Stimulated activated CD4-positive, alpha-beta T cell treated with anti-CD3 and anti-CD28 coated beads, Interleukin-4, amount 100 ng/mL, for 4 hours (primary cell): ENCODE measurements at places on chromosomes 5 and 9.

DNA sequence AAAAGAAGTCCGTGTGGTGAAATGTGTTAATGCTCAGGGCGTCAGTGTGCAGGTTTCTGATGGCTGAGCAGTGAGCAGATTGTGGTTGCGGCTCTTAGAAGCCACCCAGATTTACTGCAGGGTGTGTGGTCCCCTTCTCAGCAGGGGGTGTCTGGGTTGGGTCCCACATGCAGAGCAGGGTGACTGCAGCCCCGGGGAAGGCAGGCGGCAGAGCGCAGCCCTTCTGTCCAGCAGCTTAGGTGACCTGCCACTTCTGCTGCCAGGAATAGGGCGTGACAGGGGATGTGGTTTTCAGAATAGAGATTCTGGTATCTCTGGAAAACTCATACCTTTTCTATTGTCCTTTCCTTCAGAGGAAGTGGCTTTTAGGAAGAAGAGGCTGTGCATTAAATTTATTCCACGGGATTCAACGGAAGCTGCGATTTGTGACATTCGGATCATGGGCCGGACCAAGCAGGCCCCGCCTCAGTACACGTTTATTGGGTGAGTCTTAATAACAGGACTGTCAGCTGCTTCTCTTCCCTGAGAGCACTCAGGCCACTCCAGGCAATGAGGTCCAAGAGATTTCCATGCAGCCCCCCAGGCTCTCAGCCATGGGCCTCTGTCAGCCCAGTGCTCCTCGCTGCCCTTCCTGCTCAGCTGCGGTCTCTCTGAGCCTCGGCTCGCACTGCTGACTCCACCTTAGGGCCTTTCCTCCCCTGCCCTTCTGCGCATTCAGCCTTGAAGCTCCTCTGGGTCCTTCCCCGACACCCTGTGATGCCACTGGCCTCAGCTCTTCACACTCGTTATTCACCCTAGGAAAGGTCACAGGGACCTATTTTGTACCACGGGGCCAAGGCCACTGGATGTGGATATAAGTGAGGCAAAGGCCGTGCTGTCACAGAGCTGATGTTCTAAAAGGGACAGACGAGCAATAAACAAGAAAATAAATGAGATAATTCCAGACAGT lies 65.4 kb downstream of the MVB12B start:
- DNase-seq, result no peak

DNA sequence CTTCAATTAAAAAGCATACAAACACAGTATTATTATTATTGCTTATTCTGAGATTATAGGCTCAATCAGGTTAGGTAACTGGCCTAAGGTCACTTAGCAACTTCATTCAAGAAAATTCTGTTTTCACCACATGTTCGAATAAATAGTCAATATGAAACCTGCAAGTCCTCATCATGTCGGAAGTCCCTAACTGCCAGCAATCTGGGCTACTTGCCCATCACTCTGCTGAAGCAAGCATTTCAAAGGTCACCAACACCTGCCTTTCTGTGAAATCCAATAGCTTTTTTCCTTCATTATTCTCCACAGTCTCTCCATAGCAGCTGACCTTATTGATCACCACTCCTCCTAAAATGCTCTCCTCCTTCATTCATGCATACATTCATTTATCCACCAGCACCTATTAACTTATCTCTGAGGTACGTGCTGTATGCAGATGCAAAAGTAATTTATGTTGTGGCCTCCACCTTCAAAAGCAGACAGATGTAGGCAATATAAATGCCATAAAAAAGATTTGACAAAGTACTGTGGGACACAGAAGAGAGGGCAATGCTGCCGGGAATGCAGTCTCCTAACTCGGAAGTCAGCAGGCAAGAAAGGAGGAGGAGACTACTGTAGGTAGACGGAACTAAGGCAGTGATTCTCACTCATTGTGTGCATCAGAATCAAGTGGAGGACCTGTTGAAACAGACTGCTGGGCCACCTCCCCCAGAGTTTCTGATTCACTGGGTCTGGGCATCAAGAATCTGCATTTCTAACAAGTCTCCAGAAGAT lies 310.9 kb downstream of the BNC2 start:
- no peak for DNase-seq

- DNase-seq, result no peak
These were observed 87.3 kb downstream of the INVS start for GRCh38 chr9:100186356-100186755.

DNA sequence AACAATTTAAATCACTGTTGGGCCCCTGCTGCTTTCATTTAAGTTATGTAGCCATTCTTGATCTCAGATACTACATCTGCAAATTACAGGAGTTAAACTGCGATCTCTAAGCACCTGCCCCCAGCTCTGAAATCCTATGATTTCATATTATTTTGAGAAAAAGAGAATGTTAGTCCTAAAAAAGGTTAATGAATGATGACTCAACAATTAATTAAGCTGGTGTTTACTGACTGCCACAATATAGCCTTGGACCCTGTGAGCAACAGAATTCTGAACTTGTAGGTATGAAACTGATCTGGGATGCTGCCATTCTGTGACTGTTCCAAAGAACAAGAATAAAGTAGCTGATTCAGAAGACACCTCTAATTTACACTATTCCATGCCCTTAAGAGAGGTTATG lies 124.4 kb upstream of the FBXL7 start:
- no peak for DNase-seq

- DNase-seq, result no peak
These were observed 228.1 kb upstream of the PANK3 start for GRCh38 chr5:168807287-168807686.

DNA sequence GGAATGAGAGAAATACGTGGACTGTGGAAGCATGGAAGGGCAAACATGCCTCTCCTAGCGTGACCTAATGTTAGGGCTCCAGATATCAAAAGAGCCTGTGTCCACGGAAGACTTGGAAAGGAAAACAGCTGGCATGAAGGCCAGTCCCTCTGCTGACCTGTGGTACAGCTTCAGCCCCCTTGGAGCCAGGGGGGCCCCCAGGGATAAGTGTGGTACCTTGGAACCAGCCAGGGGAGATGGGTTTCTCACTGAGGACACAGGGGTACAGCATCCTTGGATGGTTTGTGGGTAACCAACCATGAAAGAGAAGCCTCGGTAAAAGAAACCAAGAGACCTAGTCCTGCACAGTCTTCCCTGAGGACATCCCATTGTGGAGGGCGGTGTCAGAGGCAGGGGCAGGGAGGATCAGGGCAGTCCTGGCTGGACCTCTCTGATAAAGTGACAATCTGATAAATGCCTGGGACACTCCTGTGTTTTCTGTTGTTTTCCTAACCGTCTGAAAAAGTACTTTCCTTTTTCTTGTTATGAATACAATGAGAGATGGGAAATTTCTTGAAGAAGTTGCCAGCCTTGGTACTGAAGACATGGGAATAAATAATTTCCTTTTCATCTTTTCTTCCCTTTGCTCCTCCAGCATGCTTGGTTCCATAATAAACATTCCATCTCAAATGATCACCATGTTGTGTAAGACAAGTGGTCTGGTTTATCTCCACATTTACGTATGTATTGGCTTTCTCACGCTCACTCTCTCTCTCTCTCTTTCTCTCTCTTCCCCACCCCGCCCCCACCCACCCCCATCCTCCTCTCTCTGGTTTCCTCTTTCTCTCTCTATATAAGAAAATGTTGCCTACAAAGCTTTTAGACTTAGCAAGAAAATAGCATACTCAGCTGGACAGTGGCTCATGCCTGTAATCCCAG lies 102.1 kb downstream of the SUSD1 start:
- no peak for DNase-seq

DNA sequence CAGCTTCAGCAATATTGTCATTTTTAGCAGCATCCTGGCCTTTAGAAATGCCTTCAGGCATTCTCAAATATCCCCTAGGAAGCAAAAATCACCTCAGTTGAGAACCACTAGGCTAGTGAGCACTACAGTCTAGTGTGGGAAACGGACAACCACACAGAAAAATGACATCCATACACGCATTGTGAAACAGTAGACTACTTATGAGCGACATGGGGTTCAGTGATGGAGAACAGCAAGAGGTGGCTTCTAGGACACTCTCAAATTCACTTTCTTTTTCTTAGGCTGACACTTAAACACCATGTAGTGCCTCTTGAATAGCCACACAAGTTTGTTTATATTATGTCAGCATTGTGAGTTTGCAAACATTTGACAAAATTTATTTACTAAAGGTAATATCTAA lies 203.0 kb downstream of the KDM4C start:
- no peak for DNase-seq

DNA sequence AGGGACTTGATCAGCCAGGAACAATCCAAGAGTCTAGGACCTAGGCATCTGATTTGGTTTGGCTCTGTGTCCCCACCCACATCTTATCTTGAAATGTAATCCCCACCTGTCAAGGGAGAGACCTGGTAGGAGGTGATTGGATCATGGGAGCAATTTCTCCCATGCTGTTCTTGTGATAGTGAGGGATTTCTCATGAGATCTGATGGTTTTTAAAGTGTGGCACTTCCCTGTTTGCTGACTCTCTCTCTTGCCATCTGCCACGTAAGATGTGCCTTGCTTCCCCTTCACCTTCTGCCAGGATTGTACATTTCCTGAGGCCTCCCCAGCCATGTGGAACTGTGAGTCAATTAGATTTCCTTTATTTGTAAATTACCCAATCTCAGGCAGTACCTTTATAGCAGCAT lies 201.7 kb upstream of the ACTBL2 start:
- no peak for DNase-seq

DNA sequence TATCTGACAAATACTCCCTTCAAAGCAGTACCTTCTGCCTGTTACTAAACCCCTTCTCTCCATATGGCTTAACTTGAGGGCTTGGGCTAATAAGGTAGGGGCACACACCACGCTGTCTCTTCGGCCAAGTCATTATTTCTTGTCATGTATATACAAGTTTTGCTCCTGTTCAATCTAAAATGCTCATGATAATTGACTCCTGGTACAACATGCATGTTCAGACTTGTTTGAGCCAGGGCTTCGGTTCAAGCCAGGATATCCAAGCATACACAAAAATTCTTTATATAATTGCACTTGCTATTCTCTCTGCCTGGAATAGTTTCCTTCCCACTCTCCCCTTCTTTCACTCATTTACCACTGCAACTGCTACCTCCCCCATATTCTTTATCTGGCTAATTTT lies 756.0 kb upstream of the C9orf72 start:
- DNase-seq, result no peak

GRCh38 chr9:38393128-38393796 lies 760 bp downstream of the ALDH1B1 start:
- no peak for DNase-seq

GRCh38 chr9:22237497-22238363 lies 208.9 kb upstream of the DMRTA1 start:
- no peak for DNase-seq

GRCh38 chr5:134139891-134140469 lies 25.5 kb downstream of the TCF7 start:
- DNase-seq, result no peak

DNA sequence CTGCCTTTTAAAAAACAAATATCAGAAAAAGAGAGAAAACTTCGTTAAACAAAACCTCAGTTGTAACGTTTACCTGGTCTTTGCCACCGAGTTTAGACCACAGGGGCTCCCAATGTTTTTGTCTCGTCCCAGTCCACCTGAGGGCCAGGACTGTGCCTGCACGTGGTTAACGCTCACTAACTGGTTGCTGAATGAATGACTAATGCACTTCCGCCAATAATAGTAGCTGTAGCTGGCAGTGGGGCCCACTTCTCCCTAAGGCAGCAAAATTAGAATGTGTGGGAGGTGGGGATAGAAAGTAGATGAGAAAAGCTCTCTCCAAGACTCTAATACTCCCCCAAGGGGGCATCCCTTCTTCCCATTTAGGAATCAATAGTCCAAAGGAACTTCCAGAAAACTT lies 29.1 kb upstream of the MED27 start:
- no peak for DNase-seq

- no peak for DNase-seq
These were observed 8.8 kb downstream of the LRRC14B start for GRCh38 chr5:199950-200645.

DNA sequence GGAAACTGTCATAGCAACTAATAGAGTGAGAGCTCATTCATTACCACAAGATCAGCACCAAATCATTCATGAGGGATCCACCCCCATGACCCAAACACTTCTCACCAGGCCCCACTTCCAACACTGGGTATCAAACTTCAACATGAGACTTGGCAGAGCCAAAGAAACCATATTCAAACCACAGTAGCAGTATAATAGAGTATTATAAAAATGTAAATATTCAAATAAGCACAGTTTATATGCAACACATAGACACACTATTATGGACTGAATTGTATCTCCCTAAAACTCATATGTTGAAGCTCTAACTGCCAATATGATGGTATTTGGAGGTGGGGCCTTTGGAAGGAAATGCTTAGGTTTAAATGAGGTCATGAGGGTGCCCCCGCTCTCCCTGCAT lies 240.5 kb downstream of the CWC27 start:
- DNase-seq, result no peak

DNA sequence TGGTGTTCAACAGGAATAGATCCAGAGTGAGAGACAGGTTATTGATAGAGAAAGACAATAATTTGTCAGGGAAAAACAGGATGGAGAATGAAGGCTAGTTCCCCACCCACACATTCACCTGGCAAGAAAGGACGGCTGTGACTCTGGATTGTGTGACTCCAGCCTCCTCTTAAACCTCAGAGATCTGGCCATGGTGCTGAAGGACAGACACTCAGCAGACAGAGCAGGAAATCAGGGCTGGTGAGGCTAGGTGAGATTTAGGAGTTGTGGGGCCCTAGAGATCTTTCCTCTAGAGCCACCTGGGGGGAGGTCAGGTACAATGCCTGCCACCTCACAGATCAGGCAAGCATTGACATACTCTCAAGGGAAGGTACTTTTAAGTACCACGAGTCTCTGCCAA lies 15.2 kb downstream of the OR1B1 start:
- no peak for DNase-seq

DNA sequence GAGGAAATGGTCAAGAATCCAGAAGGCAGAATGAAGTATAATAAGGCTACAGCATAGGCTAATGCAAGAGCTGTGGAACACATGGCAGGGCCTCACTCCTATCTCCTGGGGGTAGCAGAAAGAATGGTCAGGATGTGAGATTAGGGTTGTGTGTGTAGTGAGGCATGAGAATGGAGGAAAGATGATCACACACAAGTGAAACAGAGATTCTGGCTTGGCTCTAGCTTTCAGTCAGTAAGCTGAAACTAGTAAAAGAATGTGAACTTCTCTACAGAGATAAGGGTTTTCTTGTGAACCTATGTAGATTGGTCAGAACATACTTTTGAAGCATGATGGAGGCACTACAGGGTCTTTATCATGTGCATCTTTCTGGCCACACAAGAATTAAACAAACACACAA lies 298.8 kb downstream of the ASTN2 start:
- DNase-seq, result no peak

DNA sequence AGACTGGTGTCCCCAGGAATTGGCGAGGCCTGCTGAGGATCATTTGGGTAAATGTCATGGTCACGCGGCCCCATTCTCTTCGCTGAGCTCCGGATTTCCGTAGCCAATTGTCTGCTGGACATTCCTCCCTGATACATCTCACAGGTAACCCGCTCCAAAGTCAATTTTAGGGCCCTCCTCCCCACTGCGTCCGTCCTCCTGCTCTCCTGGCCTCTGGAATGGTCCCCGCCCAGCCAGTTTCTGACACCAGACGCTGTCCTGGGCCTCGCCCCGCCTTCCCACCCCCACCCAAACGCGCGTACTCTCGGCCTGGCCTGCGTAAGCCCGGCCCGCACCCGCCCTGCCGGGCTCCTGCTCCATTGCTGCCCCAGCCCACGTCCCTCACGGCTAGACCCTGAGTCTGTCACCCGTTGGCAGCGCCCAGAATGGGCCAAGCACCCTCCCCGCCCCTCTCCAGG lies 202.0 kb downstream of the AUH start:
- no peak for DNase-seq

- no peak for DNase-seq
These were observed 37.5 kb upstream of the RXRA start for GRCh38 chr9:134288746-134289145.
